ENCODE measurements at places on chromosomes 13 and 19.

- DNase-seq = no peak
Observed at GRCh38 chr13:45752510-45752909, 50.4 kb downstream of the CBY2 start.

DNA sequence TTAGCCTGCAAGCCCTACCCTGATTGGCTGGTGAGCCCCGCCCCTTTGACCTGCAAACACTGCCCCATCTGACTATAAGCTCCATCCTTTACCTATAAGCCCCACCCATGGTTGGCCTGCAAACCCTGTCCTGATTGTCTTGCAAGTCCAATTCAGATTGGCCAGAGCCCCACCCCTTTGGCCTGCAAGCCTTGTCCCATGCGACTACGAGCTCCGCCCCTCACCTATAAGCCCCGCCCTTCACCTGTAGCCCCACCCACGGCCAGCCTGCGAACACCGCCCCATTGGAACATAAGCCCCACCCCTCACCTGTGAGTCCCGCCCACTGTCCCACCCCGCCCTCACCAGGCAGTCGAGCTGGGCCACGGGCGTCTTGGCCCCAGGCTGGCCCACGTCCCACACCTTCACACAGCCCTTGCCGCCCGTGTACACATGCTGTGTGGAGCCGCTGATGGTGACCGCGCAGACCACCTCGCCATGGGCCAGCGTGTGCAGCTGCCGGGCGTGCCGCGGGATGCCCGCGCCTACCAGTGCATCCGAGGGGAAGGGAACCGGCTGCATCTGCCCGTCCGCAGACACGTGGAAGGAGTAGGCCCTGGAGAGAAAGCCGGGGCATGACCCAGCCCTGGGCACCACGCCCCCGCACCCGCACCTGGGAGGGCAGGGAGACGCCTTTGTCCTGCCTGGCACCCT lies 22.9 kb downstream of the TLE2 start:
- no peak for DNase-seq

DNA sequence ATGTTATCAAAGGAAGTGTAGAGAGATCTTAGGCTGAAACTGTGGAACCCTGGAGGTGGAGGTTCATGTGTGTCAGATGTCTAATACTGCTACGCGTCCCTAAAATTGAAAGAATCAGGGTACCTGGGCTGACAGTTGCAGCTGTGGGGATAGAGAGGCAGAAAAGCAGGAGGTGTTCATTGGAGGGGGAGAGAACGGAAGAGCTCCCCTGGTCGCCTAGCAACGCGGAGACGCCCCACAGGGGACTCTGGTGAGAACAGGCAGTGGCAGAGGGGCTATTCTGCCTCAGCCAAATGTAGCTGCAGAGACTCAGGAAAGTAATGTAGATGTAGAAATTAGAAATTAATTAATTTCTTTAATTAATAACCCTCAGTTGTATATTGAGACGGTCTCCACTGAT lies 10.1 kb upstream of the ZNF835 start:
- DNase-seq = no peak

DNA sequence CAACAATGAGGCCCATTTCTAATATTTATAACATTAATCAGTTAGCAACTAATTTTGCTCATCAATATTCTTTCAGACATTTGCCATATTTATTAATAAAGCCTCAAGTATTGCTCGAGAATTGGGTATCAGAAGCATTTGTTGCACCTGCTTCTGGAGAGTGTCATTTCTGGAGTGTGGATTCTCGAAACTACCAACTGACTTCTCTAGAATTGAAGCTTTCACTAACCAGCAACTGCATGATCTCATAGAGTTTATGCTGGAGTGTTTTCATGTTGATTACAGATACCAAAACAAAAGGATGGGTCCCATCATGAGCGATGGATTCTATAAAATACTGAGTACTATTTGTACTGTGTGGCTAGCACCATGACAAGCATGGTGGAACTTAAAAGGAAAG lies 121.0 kb upstream of the SLC7A1 start:
- no peak for DNase-seq

DNA sequence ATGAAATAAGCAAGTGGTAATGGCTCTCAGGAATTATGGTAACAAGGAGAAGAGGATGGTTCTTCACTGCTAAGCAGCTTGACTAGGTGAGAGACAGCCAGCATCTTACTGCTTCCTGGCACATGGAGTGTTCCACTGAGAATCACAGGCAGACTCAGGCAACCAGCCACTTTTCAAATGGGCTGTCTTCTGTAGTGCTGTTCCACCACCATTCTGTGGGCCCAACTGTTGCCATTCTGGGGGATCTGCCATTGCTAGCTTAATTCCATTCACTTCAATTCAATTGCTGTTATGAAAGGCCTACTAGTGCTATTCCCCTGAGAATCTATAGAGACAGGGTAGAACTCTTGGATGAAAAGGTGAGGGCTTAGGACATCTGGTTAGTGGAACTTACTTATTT lies 341.9 kb downstream of the KCNRG start:
- no peak for DNase-seq

GRCh38 chr19:10730932-10731331 lies 13.1 kb downstream of the DNM2 start:
- DNase-seq = no peak

DNA sequence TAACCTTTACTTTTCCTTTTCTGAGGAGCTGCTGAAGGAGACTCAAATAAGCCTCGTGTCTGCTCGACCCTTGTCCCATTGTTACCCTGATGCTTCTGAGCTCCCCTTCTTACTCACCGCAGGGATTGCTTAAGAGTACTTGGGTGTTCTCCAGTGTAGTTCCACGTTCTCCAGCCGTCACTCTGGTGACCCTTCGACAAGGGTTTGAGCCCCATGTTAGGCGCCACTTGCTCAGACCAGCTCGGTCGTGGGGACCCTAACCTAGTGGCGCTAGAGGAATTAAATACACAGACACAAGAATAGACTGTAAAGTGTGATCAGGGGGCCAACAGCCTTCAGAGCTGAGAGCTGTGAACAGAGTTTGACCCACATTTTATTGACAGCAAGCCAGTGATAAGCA lies 10.3 kb downstream of the ZNF480 start:
- no peak for DNase-seq

DNA sequence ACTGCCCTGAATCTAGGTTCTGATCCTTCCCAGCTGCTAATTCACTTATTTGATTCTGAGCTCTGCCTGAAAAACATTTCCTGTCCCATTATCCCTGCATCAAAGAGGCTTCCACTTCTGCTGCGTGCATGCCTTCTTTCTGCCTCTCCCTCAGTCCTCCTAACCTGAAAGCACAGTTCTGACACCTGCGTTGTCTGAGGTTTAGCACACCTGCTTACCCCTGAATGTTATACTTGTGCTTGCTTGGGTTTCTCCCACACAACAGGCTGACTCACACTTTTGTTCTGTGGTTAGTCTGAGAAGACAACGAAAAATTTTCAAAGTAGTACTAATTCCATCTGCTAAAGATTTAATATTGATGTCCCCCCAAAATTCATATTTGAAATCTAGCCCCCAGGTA lies 3.1 kb upstream of the SOHLH2 start:
- DNase-seq = no peak

- DNase-seq = no peak
Observed at GRCh38 chr19:33683881-33684537, 62.3 kb downstream of the CHST8 start.

DNA sequence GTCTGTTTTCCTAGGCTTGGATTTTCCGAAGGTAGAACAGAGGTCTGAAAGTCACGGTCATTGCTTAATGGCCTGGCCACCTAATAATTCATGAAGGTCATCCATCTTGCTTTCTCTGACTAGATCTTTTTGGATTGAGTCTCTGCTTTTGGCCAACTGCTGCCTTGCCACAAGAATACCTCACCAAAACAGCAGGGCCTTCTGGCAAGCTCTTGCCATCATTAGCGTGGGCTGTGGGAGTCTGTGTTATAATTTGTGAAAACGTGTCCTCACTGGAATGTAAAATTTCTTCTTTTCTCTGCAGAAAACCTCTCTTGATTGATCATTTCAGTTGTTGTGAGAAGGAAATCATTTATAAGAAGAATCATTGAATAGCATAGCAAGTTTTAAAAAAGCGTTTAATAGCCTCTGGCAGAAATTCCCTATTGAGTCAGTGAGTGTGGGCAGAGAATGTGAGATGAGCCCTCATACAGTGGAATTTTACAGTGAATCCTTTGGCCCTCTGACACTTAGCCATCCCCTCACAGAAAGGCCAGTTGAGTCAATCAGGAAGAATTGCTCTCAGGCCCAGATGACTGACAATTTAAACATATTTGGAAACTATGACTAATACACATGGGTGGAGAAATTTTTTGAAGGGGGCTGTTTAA lies 43.2 kb upstream of the ERICH6B start:
- DNase-seq = no peak

- DNase-seq = no peak
Observed at GRCh38 chr19:10568062-10568825, 535 bp downstream of the CDKN2D start.

GRCh38 chr19:15218501-15218900 lies 13.7 kb downstream of the EPHX3 start:
- DNase-seq = no peak

DNA sequence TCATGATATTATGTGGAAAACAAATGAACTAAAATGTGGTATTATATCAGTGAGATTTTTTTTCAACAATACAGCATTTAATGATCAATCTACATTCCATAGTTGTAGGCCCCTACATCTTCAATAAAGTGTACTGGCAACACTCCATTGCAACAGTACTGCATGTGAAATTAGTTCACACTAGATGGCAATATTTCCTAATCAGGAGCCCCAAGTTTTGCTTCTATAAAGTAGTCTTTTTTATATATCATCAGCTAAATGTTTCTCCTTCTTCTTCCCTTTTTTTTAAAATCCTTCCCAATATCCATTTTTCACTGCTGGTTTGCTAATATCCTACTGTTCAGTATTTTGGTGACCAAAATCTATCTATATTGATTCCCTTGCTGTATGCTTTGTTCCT lies 528.3 kb upstream of the ATXN8OS start:
- DNase-seq = no peak

DNA sequence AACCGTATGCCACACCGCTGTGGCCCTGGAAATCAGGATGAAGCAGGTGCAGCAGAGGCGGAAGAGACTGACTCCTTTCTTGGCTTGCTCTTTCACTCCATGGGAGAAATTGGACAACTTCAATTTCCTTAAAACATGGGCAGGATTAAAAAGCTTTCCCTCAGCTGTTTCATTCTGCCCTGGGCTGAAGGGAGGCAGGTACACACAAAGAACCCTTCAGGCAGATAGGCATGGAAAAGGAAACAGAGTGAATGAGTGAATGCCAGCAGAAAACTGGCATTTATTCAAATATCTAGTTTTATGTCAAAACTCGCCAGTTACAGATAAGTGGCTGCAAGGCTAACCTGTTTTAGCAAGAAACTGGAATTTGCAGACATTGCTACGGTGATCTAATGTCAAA lies 71.0 kb upstream of the SLC15A1 start:
- DNase-seq = no peak

DNA sequence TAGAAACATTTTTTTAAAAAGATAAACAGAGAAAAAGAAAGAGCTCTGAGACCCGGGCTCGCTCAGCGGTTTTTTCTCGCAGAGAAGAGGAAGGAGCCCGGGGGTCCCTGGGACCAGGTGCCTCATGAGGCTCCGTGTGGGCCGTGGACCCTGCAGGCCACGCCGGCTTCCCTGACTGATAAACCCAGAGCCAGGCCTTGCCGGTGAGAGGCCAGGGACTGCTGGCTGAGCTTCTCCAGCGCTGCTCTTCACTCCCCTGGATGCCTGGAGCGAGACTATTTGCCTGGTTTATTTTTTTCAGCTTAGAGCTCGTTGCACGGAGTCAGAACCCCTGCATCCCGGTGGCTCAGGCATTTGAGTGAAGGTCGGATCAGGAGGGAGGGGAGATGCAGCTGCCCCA lies 53.4 kb upstream of the F7 start:
- DNase-seq = no peak

DNA sequence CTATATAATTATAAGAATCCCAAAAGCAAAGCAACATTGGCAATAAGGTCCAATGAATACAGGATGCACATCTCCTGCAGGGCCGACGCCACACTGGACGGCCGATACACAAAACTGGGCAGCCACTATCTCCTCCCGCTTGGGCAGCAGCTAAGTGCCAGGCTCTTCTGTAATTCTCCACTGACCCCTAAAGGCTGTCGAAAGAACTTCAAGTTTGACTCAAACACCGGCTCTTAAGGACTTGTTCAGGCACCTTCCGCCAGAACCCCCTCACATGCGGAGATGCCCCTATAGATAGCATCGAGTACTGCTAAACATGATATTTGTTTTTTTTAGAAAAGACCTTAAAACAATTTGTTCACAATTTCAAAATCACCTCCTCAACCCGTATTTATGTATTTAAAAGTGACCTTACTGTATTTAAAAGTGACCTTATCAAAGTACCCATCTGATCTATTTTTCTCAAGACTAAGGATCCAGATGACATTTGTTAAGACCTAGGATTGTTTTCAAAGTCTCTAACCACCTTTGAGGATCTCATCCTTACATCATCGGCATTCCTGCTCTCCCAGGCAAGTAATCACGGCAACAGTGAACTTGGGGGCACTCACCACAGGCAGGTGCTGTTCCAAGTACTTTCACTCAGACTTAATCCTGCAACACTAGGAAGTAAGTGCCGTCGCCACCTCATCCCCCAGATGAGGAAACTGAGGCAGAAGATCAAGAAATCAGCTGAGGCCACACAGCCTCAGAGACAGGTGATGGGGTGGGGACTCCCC lies 77.8 kb downstream of the TUBGCP3 start:
- DNase-seq = no peak

DNA sequence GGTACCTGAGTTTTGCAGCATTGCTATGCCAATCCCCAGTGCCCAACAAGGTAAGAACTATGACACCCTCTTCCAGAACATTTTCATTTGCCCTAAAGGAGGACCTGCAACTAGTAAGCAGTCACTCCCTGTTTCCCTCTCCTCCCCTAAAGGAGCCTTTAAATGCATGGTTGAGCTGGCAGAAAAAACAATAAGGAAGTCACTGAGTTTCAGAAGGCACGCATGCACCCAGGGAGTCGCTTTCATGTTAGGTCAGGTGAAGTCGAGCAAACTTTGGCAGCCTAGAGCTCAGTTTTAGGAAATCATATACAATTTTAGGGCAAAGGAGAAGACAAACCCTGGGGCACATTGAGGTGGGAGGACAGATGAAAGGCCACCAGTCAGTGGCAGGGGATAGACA lies 11.8 kb downstream of the NLRP11 start:
- DNase-seq = no peak

DNA sequence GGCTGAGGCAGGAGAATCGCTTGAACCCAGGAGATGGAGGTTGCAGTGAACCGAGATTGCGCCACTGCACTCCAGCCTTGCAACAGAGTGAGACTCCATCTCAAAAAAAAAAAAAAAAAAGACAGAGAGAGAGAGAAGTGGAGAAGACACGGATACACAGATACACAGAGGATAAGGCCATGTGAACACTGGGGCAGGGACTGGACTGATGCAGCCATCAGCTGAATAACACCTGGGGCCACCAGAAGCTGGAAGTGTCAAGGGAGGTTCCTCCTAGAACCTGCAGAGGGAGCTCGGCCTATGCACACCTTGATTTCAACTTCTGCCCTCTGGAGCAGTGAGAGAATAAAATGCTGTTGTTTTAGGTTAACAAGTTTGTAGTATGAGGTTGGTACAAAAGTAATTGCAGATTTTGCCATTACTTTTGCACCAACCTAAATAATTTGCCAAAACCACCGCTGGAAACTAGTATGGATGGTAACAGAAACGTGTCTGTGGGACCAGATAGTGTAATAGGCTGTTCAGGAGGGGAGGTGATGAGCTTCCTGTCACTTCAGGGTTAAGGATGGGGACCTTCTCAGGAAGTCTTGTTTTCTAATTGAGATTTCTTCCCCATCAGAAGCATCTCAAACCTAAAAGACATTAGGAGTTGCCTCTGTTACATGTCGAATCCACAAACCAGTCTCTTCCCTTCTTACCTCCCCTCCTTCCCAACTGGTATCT lies 36.4 kb upstream of the IGSF23 start:
- peak; percentile 12 for DNase-seq
